ENCODE measurements at places on chromosomes 1 and 21.

DNA sequence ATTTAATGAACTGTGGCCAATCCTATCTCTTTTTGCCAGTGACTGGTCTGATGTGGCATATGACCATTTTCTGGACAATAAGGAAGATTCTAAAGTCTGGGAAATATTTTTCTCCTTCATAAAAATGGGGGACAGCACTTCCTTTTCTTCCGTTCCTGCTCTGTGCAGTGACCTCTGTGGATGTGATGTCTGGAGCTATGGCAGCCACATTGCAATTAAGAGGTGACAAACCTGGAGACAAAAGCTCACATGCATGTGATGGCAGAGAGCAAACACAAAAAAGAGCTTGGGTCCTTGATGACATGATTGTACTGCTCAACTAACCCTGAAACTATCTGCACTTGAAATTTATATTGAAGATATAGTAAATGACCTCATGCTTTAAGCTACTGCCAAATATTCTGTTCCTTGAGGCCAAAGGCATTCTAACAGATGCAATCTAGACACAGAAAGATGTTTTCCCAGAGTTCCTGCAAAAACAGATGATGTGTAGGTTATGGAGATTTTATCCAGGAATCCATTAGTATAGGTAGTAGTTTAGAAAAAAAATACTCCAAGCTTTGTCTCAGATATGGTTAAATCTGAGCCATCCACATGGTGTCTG lies 2.2 kb upstream of the MAGI3 start:
- no peak for DNase-seq

DNA sequence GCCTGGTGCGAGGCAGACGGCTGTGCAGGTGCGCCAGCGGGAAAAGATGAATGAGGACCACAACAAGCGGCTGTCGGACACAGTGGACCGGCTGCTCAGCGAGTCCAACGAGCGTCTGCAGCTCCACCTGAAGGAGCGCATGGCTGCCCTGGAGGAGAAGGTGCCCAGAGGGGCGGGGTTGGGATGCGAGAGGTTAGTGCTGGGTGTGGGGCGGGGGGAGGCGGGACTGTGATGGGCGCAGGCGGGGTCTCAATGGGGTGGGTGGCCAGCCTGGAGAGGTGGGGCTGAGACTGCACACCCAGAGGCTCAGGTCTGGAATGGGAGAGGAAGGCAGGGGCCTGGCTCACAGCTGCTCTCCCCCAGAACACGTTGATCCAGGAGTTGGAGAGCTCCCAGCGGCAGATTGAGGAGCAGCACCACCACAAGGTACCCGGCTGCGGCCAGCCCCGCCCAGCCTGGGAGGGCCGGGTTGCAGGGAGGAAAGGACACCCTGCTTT lies 22.3 kb downstream of the PPFIA4 start:
- DNase-seq: no peak

GRCh38 chr21:43192501-43193081 lies 23.8 kb downstream of the CRYAA start:
- no peak for DNase-seq

GRCh38 chr1:40003156-40004093 lies 37.1 kb upstream of the CAP1 start:
- no peak for DNase-seq

- no peak for DNase-seq
Observed at GRCh38 chr1:206114692-206115640, 2.2 kb downstream of the AVPR1B start.

DNA sequence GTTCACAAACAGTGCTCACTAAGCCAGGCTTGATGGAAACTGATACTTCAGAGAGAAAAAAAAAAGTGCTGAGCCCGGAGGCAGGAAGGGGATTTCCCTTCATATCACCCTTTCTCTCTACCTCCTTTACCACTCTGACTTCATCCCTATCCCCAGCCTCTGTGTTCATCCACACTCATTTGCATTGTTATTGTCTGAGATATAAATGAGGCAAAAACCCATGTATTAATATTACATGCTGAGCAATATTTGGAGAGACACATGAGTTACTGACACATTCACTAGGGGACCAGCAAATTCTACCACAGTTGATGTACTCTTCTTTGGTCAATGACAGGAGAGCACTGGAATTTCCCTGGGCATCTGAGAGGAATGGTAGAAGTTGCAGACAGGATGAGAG lies 175.8 kb downstream of the TNFSF18 start:
- no peak for DNase-seq

- DNase-seq: no peak
Observed at GRCh38 chr1:14980621-14981218, 172.8 kb upstream of the TMEM51 start.

GRCh38 chr1:119682141-119682540 lies 29.6 kb upstream of the PHGDH start:
- no peak for DNase-seq

DNA sequence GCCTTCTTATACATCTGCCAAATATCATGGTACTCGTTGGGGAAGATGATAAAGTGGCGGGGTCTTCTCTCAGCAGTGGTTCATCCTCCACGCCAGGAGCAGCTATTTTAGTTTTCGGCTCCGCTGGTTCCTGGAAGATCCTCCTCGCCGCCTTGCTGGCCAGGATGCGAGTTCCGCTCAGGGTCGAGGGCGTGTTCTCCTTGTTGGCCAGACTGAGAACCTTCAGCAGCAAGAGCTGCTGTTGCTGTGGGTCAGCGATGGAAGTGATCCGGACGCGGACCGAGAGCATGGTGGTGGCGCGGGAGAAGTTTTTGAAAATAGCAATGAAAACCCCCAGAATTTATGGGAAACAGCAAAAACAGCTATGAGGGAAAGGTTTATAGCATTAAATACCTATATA lies 11.4 kb upstream of the CFAP126 start:
- DNase-seq: peak; percentile 32

DNA sequence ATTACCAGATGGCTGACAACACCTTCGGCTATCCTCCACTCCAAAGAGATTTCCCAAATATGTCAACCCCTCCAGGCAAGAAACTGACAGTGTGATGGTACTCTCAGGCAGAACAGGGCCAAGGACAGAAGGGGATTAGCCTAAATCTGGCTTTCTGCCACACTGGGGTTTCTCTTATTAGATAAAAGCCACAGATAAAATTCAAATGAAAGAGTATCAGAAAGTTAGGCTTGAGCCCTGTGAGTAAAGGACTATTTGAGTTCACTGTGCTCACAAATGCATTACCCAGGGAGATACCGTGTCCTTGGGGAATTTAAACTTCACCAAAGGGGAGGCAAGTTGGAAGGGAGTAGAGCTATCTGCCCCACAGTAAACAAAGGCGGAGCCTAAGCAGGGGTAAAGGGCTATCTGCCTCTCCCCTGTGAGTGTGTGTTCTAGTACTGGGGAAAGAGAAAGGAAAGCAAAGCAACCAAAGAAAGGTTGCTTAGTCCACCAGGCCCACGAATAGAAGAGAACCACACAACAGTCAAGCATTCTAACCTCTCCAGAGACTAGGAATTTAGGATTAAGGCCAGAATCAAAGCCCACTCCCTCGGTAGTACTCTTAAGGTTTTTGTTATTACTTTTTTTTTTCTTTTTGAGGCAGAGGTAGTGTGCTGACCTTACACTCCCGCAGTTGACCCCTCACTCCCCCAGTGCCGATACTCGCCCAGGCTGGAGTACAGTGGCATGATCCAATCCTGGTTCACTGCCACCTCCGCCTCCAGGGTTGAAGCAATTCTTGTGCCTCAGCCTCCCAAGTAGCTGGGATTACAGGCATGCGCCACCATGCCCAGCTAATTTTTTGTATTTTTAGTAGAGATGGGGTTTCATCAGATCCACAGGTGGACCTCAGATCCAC lies 12.7 kb downstream of the TPM3 start:
- DNase-seq: no peak

DNA sequence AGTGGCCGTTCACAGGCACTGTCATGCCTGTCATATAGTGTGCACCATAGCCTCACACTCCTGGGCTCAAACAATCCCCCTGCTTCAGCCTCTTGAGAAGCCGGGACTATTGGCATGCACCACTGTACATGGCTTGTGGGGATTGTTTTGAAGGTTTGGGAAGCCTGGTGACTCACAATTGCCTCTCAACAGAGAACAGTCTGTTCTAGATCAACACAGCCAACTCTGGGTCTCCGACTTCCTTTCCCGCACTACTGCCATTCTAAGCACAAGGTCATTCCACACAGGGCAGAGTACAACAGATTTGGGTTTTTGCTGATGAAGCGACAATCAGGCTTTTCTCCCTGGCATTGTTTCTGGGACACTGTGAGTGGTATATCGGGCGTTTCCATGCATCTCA lies 15.5 kb upstream of the AHCTF1 start:
- no peak for DNase-seq

DNA sequence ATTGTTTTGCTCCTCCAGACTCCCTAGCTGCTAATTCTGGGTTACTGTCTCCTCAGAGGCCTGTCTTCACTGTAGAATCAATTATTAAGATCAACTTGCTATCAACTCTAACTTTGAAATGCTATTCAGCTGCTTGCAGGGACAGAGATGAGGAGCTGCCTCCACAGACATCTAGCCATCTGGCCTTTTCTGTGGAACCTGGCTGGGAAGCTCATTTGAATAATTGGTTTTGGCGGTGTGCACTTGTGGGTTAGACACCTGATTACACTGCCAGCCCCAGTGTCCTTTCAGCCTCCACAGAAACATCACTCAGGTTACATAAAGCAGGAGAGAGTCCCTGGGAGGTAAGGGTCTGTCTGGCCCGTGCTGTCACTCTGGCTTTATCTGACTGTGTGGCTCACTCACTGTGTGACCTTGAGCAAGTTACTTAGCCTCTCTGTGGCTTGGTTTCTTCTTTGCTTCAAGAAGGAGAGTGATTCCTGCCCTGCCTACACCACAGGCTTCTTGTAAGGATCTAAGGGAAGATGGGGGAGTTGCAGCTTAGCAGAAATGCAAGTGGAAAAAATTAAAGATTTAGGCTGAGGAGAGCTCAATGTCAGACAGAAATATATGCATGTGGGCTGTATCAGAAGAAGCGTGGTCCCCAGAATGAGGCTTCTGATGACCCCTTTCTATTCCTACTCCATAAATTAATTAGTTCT lies 131.6 kb downstream of the BEND5 start:
- no peak for DNase-seq

GRCh38 chr1:94025383-94026340 lies 95.3 kb downstream of the ABCA4 start:
- DNase-seq: no peak

- DNase-seq: no peak
Observed at GRCh38 chr1:8347635-8348034, 29.7 kb downstream of the SLC45A1 start.

GRCh38 chr1:8465013-8465412 lies 147.1 kb downstream of the SLC45A1 start:
- DNase-seq: no peak

GRCh38 chr1:18009478-18009961 lies 98.1 kb upstream of the IGSF21 start:
- no peak for DNase-seq

DNA sequence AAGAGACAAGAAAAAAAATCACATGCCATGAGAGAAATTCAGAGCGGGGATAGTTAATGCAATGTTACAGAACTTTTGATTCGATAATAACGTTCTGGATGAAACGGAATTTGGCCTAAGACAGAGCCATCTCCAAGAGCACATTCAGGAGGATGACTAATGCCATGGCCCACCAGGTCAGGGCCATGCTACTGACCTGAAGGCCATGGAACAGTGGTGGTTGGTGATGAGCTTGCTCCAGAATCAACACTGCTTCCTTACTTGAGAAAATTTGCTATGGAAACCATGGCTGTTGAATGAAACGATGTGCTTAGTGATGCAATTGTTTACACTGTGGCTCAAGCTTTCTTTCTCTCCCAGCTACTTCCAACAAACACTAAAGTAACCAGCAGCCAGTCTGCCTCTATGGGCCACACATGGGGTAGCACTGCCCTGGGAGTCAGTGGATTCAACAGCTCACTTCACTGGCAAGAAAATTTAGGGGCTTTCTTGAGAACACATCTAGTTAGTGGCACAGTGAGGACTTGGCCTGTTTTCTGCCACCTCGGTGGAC lies 299.1 kb downstream of the PCP4 start:
- no peak for DNase-seq

DNA sequence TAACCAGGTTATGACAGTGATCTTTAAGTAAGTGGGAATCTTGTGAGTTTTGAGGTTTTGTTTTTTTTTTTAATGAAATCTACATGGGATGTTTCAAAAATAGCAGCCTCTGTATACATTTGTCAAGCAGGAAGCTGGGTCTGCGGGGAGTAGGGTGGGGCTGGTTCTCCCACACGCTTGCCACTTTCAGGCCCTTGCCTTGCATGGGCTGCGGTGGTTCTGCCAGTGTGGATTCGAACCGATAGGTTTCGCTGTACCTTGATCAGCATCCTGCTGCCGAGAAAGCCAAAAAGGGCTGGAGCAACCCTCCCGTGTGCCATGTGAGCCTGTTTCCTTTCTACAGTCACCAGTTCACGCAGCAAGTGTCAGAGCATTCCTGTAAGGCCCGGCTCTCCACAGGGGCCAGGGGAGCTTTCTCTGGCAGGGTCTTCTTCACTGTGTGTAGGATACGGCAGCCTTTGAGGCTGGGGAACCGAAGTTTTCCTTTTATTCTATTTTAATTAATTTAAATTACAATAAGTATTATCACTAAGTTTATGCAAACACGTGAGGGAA lies 79.2 kb upstream of the SAMD11 start:
- DNase-seq: no peak

DNA sequence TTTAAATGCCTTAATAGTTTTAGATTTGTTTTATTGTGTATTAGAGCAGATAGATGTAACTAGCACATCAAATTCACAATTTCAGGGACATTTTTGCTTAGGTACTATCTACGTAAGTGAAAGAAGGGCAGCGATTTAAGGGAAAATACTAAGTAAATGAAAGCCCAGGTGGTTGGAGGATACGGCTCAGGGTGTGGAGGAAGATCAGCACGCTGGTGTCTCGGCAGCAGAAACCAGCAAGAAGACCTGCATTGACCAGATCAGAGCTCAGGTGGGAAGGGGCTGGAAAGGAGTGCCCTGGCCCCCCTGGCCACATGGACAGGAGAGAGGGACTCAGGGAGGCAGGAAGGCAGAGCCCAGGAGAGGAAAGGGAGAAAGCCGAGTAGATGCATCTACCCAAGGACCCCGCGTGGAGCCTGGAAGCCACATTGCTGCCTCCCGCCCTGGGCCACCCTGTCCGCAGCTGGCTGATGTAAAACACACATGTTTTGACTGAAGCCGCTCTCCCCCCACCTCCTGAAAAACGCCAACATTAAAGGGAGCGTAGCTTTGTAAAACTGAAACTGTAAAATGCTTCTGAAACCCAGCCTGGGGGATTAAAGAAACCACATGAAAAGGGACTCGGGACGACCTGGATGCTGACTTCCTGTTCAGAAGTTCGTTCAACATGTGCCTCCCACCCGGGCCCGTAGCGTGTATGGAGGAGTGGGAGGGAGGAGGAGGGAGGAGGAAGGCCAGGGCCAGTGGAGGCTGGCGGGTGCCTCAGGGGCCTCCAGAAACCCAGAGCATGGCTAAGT lies 72.6 kb upstream of the TARDBP start:
- peak; percentile 64 for DNase-seq

DNA sequence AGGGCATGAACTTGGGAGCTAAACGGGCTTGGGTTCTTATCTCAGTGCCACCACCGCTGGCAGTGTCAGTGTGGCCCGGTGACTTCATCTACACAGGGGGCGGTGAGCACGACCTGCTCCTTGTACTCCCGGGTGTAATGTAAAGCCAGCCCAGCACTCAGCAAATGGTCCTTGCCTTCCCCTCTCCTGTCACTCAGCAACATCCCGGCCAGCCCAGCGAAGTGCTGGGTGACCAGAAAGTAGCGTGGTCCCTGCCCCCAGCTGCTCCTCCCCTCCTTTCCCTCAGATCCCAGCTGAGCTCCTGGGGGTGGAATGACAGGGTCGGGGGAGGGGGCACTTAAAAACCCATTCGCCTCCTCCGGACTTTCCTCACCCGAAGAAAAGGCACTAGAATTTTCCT lies 7.2 kb downstream of the KCNN3 start:
- DNase-seq: no peak

Data from activated naive CD8-positive, alpha-beta T cell treated with anti-CD3 and anti-CD28 coated beads, Interleukin-2, amount 50 U/mL, for 24 hours (primary cell).